T-cell (primary cell): ENCODE measurements at places on chromosomes 13 and 19.

DNA sequence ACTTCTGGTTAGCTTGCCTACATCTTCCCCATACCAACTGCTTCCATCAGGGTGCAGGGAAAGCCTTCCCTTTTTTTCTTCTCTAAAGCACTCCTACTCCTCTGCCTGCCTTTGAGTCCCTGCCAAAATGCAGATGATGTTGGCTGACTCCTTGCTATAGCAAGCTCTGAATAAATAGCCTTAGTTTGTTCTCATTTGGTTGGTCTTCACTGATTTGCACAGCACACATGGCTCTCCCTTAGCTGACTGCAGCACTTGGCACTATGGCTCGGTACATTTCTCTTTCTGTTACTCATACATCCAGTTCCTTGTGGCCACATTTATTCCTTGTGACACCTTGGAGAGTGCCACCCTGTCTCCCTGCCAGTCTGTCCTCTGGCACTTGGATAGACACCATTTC is 249.8 kb downstream of the DCLK1 start:
- DNase-seq = no peak

- no peak for DNase-seq
Observed at GRCh38 chr13:42056146-42056545, 7.7 kb downstream of the DGKH start.

DNA sequence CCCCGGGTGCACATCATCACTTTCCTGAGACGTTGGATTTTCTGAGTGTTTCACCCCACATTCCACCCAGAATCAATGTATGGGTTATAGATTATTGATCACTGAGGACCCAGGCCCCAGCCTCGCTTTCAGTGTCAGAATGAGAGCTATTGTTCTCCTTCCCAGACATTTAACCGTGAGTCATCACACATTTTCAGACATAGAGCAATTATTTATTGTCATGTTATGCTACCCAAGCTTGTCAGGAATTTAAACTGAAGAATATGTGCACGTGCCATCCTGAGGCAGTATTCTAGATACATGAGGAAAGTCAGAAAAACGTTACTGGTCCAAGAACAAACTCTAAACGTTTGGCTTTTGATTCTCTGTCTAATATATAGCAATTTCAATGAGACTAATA is 276.6 kb upstream of the ZNF507 start:
- no peak for DNase-seq

GRCh38 chr19:30228835-30229524 is 143.2 kb upstream of the ZNF536 start:
- no peak for DNase-seq

DNA sequence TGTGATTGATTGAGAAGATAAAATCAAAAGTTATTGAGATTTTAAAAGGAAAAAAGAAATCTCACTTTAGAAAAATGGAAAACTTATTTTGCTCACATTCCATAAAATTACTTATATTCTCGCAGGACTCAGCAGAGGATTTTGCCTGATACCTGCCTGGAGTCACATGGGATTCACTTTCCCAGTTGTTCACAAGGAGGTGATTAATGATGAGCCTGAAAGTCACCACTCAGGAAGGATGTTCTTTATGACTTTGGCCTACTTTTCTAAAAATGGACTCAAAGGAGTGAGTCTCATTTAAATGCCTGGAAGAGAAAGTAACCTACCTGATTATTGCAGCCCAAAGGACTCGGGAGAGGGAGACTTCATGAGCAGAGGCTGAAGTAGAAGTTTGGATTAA is 34.5 kb upstream of the FAM216B start:
- DNase-seq = no peak

GRCh38 chr19:47124937-47125668 is 5.5 kb upstream of the SAE1 start:
- no peak for DNase-seq

- DNase-seq = no peak
Observed at GRCh38 chr19:1094655-1094977, 559 bp downstream of the POLR2E start.

GRCh38 chr19:35290381-35291127 is 1.4 kb upstream of the MAG start:
- DNase-seq = no peak

DNA sequence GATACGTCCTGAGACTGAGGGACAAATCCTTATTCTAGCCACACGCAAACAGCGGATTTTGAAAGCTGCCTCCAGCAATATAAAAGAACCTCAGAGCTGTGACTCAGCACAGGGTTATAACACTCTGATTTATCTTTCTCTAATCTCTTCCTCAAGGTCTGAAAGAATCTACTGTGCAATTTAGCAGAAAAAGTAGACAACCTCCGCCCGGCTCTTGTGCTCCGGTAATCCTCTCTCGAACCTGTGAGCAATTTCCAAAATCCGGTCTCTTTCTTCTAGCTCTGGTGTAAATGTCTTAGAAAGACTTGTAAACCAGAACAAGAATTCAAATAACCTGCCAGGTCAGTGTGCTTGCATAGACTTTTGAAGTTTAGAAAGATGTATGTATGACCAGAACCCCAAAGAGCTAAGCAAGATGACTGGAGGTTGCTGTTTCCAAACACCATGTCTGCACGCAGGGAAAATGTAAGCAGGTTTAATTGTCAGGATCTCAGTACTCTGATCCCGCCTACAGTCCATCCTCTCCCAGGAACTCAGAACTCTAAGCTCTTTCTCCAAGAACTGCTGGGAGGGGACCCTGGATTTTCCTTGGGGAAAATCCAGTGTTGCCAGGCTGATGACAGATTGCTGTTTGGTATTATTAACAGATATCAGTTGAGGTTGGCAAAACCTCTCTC is 338.1 kb downstream of the RFC3 start:
- no peak for DNase-seq

GRCh38 chr13:33524086-33524485 is 238.5 kb upstream of the STARD13 start:
- DNase-seq = no peak

DNA sequence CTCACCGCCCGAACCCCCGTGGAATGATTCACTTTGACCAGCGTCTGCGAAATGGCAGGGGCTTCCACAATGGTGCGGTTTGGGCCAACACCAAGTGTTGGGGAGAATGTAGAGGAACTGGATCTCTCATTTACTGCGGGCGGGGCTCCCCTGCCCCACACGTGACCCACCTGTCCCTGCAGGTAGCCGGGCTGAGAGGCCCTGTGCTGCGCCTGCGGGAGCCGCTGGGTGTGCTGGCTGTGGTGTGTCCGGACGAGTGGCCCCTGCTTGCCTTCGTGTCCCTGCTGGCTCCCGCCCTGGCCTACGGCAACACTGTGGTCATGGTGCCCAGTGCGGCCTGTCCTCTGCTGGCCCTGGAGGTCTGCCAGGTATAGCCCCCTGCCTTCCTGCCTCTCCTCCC is 5.8 kb upstream of the FLT3LG start:
- DNase-seq = no peak

- DNase-seq = no peak
Observed at GRCh38 chr19:45311621-45312020, 11.1 kb downstream of the CKM start.

- DNase-seq = no peak
Observed at GRCh38 chr13:37716420-37717195, 118.0 kb upstream of the POSTN start.

DNA sequence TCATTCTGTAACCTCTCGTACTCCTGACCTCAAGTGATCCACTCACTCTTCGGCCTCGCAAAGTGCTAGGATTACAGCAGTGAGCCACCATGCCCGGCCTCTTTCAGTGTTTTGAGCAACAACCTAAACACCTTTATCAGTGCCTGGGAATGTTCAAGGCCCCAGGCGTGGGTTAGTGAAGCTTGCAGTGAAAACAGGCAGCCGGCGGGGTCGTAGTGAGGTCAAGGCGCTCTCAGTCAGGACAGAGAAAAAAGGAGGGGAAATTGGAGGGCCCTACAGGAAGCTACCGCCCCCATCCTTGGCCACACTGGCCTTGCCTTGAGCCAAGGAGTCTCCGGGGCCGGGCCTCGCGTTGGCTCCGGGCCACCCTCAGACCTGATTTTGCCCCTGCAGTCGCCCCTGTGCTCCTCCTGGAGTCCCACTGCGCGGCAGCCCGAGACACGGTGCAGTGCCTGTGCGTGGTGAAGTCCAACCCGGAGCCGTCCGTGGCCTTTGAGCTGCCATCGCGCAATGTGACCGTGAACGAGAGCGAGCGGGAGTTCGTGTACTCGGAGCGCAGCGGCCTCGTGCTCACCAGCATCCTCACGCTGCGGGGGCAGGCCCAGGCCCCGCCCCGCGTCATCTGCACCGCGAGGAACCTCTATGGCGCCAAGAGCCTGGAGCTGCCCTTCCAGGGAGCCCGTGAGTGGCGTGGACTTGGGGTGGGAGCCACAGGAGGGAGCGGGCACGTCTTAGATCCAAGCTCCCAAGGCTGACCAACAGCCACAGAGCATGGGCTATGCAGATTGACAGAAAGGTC is 17.7 kb downstream of the MAG start:
- no peak for DNase-seq

GRCh38 chr13:40863723-40864122 is 74.3 kb downstream of the SLC25A15 start:
- DNase-seq = no peak

GRCh38 chr19:45865269-45865948 is 1.3 kb downstream of the FOXA3 start:
- no peak for DNase-seq

- DNase-seq = no peak
Observed at GRCh38 chr13:19645000-19645399, 11.5 kb downstream of the MPHOSPH8 start.

DNA sequence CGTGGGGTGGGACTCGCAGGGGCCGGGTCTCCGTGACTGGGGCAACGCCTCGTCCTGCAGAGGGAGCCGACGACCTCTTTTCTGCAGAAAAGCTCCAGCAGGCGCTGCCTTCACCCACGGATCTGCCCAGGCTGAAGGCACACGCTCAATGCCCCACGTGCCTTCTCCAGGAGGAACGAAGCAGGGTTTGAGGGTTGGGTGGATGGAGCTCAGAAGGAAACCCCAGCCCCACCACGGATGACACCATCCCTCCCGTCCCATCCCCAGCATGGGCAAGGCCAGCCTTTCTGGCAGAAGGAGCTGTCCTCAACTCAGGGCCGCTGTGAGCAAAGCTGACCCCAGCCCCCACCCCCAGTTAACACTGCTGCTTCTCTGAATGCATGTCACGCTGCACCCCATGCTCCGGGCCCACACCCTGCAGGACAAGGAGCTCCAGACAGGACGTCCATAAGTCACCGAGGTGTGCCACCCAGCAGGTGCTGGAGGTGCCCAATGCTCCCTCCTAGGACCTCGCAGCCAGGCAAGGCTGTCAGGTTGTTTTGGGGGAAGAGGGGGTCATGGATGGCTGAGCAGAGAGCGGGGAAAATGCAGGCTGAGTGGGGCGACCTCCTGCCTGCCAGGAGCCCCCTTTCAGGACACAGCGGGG is 7.4 kb downstream of the C19orf25 start:
- DNase-seq = no peak

- no peak for DNase-seq
Observed at GRCh38 chr19:10474962-10475451, 28.1 kb downstream of the KEAP1 start.

DNA sequence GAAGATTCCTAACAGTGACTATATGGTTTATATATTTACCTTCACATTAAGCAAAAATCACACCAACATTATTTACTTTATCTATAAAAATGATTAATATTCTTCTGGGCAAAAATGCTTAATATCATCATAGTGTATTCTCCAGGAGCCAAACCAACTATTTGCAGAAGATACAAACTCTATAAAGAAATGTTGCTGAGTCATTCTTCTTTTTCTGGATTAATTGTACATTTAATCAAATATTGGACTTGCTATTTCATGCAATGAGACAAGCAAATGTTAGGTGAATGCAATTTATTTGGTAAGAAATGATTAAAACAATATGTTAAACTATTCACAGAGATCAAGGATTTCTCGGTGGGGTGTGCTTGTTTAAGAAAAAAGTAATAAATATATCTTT is 1075.8 kb downstream of the PCDH9 start:
- no peak for DNase-seq

- no peak for DNase-seq
Observed at GRCh38 chr19:45524575-45525129, 17.4 kb downstream of the VASP start.

DNA sequence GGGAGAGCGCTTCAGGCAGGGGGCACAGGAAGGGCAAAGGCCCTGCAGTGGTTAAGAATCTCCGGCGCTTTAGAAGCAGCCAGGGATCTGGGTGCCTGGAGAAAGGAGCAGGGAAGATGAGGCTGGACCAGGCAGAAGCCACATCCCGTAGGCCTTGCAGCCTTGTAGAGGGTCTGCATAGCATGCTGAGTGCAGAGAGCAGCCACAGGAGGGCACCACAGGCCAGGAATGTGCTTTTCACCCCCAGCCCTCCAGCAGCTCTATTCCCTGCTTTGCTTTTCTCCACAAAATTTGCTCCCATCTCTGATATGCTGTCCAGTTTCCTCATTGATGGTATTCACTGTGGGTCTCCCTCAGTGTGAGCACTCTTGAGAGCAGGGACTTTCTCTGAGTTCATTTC is 5.7 kb downstream of the WDR62 start:
- DNase-seq = no peak

- DNase-seq = no peak
Observed at GRCh38 chr19:38352611-38353010, 17.0 kb downstream of the CATSPERG start.

DNA sequence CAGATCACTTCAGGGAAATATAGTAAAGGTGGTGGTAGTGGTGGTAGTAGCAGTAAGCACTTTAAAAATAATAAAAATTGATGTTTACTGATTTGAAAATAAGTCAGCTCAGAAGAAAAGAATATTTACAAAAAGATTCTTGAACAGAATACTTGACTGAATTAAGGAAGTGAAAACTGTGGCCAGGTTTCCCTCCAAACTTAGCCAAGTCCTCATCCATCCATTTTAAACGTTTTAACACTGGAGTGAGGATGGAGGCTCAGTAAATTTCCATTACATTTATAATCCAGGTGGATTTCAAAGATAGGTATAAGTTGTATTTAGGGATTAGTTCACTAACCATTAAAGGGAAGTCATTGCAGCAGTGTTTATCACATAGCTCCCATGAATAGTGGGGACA is 221.5 kb downstream of the RGCC start:
- no peak for DNase-seq

- DNase-seq = no peak
Observed at GRCh38 chr19:43739439-43740235, 15.1 kb downstream of the SMG9 start.

- DNase-seq = no peak
Observed at GRCh38 chr13:108495646-108496361, 133.6 kb upstream of the MYO16 start.

- no peak for DNase-seq
Observed at GRCh38 chr13:44112700-44113329, 233.1 kb downstream of the LACC1 start.

DNA sequence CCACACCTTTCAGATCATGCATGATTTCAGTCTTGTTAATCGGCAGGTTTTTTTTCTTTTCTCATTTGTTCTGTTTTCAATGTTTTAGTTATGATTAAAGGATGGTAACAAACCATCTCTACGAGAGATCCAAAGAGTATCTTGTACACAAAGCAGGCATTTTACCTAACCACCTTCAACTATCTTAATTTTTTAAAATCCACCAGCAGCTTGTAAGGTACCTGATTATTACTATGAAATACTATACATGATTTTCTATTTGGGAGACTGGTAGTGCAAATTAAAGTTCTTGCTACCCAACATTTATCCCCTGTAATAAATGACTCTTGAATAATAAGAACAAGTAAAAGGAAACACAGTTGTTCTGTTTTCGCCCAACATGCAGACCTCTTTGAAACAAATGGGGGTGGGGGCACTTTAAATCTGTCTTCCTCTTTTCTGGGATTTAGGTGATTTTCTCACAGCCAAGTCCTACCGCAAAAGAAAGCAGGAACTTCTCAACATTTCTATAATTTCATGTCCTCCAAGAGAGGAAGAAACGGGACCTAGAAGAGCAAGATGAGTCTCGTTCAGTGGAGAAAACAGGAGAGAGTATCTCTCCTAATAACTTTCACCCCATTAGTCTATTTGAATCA is 3.6 kb downstream of the POU4F1 start:
- no peak for DNase-seq
